ENCODE measurements at places on chromosomes 3 and 15. TPM values are rescaled to one million over a fixed set of nuclear protein-coding genes. Genes with fewer than 3 reads are reported as not detected.

DNA sequence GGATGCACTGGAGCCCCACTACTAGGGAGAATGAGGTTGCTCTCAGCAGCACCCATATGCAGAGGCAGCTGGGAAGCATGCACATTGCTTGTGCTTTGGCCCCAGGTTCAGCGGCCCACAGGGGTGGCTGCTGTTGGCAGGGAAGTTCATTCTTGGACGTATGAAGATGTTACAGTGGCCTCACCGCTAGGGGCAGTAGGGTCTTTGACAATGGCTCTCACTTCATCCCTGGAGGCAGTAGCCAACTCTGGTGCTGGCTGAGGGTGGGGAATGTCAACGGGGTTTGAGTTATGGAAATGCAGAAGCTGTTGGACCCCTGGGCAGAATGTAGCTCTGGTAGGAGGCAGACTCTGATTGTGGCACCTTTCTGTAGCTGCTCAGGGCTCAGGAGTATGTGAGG, 279.9 kb downstream of the SCAPER start:
- no peak for DNase-seq

- DNase-seq, result no peak
These were observed 70.1 kb downstream of the CCK start for GRCh38 chr3:42195879-42196330.

DNA sequence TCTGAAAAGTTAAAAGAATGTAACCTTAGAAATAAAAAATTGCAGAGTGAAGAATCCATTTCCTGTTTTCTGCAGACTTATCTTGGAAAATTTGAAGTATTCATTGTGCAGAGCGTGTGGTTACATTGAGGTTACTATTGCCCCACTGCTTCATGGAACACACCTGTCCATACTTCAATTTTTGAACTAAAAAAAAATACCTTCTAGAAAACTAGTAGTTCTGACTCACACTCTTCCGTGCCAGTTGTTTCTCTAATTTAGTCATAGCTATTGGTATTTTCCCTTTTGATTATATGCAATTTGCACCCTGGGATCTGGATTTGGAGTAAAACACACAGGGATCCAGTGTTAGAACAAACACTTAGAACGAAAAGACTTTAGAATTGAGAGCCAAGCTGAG, 111.8 kb upstream of the LYSMD4 start:
- DNase-seq, result no peak

DNA sequence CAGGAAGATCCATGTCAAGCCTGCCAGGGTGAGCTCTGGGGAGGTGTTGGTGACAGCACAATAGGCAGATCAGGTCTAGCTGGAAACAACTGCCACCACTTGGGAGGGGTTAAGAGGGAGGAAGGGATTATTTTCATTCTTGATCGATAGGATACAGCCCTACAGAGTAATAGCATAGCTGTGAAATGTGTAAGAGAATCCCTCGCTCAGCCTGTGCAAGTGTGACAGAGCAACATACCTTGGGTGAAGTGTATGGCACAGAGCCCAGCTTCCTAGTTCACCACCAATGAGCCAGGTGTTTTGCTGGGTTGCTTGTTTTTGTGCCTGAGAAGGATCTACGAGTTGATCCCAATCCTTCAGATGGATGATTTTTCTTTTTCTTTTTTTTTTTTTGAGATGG, 9.2 kb upstream of the DCUN1D1 start:
- DNase-seq, result no peak

DNA sequence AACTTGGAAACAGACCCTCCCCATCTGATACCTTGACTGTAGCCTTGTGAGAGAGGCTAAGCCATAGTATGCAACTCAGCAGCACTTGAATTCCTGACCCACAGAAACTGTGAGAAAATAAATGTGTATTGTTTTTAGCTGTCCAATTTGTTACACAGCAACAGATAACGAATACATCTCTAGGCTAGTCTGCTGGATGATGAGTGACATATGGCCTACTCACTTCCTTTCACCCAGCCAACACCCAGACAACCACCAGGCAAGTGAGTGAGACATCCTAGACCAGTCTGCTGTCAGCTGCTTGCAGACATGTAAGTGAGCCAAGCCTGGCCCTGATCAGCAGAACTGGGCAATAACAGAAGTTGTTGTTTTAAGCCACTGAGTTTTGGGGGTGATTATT, 19.2 kb upstream of the SMAD6 start:
- DNase-seq, result no peak

- no peak for DNase-seq
These were observed 264.3 kb upstream of the DNAJC19 start for GRCh38 chr3:181253796-181254195.

- DNase-seq, result no peak
These were observed 9.5 kb downstream of the ADAMTS17 start for GRCh38 chr15:100332231-100332630.

DNA sequence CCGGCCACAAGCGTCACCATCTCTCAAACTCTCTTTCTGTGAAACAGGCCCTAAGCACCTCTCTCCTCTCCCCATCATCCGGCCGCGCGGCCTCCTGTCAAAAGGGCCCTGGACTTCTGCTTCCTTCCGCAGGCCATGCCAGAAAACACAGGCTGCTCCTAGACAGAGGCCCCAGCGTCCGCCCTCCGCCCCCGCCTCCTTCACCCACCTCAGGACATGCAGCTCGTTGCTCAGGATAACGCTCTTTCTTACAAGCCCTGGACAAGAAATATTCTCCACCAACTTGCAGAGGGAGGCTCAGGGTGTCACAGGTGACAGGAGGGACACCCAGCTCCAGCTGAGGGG, 212.0 kb downstream of the XXYLT1 start:
- DNase-seq, result no peak

- DNase-seq, result no peak
These were observed 66.4 kb downstream of the BCHE start for GRCh38 chr3:165770781-165771180.

- no peak for DNase-seq
These were observed 250.9 kb downstream of the EPHA3 start for GRCh38 chr3:89358281-89358680.

DNA sequence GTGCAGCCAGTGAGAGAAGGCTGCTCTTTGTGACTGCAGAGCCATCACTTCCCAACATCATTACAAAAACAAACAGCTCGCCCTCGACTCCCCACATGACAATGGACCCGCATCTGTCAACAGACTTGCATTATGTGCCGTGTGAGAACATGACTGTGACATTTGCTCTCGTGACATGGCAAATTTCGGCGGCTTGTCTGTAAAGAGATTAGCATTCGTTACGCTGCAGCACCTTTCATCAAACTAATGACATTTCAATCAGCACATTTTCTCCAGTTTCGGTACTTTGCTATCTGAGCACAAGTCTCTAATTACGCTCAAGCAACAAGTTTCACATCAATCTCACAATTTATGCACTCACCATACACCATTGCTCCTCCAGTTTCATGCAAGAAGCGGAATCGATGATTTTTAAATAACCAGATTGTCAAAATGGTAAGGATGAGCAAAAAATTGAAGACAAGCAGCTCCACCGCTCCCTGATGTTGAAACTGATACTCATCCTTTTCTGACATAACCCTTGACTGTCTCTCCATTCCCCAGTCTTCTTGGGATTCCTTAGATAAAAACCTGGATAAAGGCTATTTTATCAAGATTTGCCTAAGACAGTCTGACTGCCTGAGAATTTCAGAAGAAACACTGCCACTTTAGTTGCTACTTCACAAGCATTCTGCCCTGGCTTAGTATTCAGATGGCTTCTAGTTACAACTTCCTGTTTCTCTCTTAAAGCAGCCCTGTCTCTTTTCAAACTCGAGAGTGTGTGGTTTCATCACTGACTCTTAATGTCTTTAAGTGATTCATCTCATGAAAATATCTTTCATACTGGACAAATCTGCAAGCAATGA, at the start of gene SLC9A9:
SLC9A9 (minus strand) TSS at position 682 of the 845 bp plus-strand sequence; CDS start at position 536, 146 bp downstream.
- no peak for DNase-seq

- DNase-seq, result no peak
These were observed at the start of gene CLEC3B for GRCh38 chr3:45026038-45026437. TSS of gene CLEC3B (plus strand) at chr3:45026303. CDS start at chr3:45026363, 60 bp downstream.

DNA sequence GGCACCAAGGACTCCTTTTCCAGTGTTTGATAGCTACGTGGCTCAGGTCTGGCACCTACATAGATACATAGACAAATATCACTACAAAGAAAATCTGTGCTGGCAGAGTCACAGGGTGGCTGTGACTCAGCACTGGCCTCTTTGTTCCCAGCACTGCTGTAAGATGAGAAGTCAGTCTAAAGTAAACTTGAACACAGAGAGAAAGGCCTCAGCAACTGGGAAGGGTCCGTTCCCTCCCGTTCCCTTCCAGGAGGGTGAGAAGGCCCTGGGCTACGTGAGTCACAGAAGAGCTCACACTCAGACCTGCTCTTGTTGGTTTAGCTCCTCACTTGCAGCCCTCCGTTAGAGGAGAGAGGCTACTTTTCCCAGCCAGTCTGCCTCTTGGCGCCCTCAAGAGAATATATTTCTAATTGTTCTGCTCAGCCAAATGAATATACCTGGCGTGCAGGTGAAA, 23.1 kb downstream of the ANXA2 start:
- no peak for DNase-seq

GRCh38 chr3:40191850-40192448, 117.6 kb upstream of the EIF1B start:
- DNase-seq, result no peak

DNA sequence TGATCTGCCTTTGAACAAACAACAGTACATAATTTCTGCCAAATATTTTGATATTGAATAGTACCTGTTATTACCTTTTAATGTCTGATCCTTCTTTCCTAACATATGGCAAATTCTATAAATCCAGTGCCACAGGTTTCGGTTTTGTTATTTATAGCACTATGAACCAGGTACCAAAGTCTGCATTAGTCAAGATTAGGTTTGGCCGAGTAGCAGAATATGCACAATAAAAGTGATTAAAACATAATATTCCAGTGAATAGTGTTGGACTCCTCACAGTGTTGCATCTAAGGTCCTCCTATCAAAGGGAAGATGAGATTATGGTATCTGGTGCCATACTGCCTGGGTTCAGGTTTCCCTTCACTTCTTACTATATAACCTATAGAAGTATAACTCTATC, 599.0 kb downstream of the ZPLD1 start:
- DNase-seq, result no peak

DNA sequence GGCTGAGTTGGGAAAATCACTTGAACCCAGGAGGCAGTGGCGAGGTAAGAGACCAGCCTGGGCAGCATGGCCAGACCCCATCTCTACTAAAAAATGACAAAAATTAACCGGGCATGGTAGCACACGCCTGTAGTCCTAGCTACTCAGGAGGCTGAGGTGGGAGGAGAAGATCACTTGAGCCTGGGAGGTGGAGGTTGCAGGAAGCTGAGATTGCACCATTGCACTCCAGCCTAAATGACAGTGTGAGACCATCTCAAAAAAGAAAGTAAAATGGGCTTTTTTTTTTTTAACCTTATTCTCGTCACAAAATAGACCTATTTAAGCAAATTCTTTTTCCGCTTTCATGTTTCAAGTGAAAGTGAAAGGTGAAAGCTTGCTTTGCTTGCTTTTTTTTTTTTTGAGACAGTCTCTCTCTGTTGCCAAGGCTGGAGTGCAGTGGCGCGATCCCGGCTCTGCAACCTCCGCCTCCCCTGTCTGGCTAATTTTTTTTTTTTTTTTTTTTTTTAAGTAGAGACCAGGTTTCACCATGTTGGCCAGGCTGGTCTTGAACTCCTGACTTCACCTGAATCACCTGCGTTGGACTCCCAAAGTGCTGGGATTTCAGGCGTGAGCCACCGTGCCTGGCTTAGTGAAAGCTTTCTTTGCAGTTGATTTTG, 3.6 kb downstream of the PDIA3 start:
- DNase-seq, result no peak

DNA sequence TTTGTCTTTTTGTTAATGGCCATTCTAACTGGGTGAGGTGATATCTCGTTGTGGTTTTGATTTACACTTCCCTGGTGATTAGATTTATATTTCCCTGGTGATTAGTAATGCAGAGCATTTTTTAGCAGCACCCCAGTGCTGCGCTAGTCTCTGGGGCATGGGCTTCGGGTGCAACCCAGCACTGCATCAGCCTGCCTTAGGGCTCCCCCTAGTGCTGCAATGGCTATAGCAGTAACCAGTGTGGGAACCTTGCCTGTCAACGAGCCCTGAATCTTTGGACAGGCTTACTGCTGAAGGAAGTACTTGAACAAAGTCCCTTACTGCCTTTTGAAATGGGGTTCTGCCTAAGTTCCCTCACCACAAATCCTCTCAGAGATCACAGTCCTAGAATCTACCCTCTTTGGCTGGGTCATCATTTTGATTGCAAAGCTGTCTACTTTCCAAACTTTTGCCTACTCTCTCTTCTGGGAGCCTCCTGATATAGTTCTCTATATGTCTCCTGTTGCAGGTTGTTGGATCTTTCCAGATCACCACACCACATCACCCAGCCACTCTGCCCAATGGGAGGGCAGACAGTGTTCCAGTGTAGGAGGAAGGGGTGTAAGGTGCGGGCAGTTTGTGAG, 79.2 kb upstream of the CCNL1 start:
- peak; percentile 67 for DNase-seq

- DNase-seq, result no peak
These were observed 216.4 kb upstream of the DPPA4 start for GRCh38 chr3:109553591-109554371.

- no peak for DNase-seq
These were observed 622.5 kb downstream of the TBL1XR1 start for GRCh38 chr3:176574786-176575185.

DNA sequence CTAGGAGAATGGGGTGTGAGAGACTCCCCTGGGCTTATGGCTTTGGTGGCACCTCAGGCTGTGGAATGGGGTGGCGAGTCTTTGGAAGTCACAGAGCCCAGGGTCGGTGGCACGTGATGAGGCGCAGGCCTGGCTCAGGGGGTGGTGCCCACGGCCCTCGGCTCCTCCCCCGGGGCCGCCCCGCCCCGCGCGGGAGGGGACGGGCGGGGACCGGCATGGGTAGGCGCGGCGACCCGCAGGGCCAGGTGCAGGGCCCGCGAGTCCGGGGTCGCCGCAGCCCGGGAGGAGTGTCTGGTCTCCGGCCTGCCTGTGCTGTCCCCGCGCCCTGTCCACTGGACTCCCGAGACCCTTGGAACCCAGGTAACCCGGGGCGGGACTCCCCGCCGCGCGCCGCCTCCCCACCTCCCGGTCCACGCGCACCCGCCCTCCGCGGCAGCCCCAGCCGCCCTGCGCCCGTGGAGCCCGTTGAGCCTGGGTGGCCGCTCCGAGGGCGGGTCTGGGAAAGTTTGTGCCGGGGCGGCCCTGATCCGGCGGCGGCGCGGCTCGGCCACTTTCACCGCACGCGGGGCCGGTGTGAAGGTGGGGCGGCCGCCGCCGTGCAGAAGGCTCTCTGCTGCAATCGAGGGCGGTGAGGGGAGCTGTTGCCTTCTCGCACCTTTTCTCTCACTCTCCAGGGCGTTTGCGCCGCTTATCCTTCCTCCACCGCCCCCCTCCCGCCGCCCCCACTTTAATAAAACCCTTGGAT, at the start of gene PAQR5:
PAQR5 (plus strand) TSS at position 216 of the 745 bp plus-strand sequence. CDS start 61,169 bp downstream, outside the sequence.
- DNase-seq, result no peak

GRCh38 chr15:90001062-90001682, at the start of gene ZNF710:
TSS of gene ZNF710 (plus strand) at chr15:90001324. CDS start at chr15:90067138, 65,814 bp downstream.
- no peak for DNase-seq

Gene ZNF717
- 7.7 TPM for total RNA-seq

Gene DZIP1L
- total RNA-seq, result 1.6 TPM

Gene LSM3
- total RNA-seq, result 5.0 TPM

Gene C2CD4A
- 0.50 TPM for total RNA-seq

Gene GRAMD2A
- not detected for total RNA-seq

Gene CYP1A2
- 120 TPM for total RNA-seq

Gene CHST2
- 1.2 TPM for total RNA-seq

Gene COL6A5
- total RNA-seq, result not detected

Gene PRR20G
- total RNA-seq, result not detected

Gene C3orf52
- 0.28 TPM for total RNA-seq
